ENCODE measurements at places on chromosomes 6 and 20.

DNA sequence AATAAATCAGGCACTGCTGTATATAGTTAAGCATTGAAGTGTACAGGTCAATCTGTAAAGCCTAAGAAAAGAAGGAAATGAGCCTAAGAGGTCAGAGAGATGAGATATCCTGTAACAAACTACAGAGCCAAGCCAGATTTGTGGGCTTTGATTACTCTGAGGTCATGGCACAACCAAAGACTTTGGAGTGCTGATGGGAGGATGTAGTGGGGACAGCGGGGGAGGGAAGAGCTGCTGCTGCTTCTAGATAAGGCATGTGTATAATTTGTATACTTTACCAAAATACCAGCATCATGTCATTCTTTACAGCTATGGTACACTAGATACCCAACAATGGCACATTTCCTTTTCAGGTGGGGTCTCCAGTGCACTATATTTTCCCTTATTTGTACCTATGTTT lies 102.5 kb downstream of the OGFRL1 start:
- DNase-seq = no peak

DNA sequence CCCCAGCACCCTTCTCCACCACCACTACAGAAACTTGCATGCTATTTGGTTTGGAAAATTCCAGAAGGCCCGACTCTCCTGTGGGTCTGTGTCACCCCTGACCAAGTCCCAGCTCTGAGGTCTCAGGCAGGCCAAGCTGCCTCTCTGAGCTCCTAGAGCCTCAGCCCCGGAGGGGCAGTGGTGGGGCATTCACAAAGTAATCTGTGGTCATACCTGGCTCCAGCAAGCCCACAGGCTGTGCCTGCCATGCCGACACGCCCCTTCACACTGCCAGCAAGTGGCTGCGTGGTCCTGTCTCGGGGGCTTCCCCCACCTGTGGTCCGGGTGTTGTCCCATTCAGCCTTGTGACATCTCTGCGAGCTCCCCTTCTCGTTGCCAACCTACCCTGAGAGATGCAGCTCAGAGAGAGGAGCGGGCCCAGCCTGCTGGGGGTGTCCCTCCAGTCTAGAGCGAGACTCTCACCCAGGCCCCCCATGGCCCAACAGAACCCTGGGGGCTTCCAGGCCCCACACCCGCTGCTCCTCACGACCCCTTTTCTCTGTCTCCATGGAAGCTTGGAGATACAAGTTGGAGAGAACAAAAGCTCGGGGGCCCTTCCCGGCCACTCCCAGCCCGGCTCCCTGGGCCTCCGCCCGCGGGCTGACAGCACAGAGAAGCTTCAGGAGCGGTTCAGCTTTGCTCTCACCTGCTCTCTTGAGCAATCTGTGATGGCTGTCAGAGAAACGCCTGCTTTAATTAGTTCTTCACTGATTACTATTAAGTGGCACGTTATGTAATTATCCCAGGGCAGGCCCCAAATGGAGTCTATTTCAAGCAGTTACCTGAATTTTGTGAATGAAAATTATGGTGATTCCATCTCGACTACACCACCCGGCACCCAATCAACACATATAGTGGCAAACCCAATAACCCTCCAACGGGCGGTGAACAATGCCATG lies 147.7 kb upstream of the PHACTR3 start:
- DNase-seq = no peak

DNA sequence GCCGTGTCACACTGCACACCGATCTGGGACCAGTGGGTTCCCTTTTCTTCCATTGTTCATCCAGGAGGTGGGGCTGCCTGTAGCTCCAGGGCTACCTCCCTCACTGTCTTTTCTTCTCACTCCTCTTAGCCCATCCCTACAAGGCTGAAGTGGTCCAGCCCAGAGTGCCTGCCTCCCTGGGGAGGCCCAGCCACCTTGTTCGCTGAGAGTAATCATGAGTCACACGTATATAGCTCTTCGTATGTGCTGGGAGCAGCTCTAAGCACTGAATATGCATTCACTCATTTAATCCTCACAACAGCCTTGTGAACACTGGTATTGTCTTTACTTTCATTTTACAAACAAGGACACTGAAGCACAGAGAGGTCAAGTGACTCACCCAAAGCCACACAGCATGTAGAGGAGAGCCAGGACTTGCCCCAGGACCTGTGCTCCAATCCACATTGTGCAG lies 14.7 kb upstream of the CCDC167 start:
- DNase-seq = peak; percentile 56

DNA sequence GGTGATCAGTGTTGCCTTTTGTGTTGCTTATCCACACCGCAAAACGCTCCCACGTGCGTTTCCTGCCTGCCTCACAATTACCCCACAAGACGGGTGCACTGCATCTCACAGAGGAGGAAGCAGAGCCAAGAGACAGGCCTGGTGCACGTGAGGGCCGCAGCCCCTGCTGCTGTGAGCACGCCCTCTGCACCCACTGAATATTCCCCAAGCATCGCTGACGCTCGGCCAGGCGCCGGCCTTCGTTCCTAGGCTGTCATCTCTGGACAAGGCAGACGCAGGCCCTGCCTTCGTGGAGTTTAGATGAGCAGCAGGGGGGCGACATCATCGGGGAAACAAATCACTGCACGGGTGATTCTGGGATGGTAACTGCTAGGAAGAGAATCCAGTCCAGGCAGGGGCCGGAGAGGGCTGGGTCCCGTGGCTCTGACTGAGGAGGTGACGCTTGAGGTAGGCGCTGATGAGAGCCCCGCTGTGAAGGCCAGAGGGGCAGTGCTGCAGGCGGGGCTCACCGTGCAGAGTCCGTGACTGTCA lies 162.4 kb upstream of the QKI start:
- no peak for DNase-seq

DNA sequence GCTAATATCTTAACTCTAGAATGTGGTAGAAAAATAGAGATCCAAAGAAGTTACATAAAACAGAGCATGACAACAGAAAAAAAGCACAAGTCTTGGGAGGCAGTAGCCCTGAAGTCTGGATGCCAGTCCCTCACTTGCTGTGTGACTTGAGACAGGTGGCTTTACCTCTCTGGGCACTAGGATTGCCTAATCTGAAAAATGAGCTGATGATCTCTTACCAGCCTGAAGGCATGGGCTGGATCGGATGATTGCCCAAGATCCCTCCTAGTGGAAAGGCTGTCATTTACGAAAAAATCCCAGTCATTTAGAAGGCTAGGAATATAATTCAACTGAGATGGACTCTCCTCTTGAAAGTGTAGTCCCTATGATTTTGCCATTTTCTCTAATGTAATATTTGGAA lies 10.9 kb upstream of the GCM1 start:
- DNase-seq = no peak

DNA sequence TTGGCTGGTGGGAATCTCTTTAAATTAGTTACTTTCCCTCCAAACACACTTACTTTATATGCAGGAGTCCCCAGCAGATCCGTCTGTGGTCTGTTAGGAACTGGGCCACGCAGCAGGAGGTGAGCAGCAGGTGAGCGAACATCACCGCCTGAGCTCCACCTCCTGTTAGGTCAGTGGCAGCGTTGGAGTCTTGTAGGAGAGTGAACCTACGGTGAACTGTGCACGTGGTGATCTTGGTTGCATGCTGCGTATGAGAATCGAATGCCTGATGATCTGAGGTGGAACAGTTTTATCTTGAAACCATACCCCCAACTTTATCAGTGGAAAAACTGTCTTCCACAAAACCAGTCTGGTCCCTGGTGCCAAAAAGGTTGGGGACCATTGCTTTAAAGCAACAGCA lies 5.0 kb downstream of the SERPINB6 start:
- no peak for DNase-seq

GRCh38 chr6:19834858-19835257 lies 2.3 kb upstream of the ID4 start:
- DNase-seq = no peak

DNA sequence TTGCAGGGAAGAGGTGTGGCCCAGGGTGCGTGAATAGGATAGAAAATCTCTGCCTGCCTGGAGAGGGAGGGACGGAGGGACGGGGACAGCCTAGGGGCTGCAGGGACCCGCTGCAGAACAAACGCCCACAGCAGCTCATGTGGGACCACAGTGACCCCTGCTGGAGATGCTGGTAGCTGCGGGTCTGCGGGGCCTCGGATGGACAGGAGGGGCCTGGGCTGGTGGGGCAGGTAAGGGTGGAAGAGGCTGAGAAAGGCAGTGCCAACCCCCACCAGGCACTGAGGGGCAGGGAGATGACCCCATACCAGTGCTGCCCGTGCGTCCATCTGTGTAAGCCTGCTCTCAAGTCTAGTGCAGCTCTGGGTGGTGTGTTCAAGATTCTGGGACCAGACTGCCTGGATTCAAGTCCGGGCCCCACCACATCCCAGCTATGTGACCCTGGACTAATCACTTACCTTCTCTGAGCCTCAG lies 39.4 kb downstream of the KIAA1755 start:
- peak; percentile 70 for DNase-seq

- DNase-seq = no peak
Observed at GRCh38 chr6:164694386-164694785, 615.0 kb downstream of the C6orf118 start.

DNA sequence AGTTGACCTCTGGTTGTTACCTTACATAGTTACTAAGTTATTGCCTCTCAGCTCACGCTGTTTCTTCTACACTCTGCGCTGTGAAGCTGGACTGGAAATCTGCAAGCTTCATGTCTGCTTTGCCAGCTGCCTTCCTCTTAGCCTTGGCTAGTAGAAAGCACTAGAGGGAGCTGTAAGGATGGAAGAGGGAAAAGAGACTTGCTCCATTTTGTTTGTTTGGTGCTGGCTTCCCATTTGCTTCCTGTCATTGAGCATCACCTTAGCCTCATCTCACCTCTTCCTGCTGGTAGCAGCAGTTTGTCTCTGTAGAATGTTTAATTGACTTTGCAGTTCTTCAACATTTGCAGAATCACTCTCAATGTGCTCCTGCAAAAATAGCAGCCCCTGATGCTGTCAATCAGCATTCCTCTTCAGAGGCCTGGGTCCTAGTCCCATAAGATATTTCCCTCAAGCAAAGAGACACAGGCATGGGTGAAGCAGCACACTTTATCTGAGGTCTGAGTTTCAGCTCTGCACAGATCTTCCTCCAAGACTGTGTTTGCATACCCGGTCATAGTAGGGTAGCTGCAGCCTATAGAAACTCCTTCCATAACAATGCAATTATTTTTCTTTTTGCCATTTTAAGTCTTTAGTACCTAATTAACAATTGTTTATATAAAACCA lies 302.2 kb upstream of the EPHA7 start:
- no peak for DNase-seq

GRCh38 chr20:37162646-37163045 lies 16.5 kb upstream of the RPN2 start:
- no peak for DNase-seq

GRCh38 chr6:127146932-127147331 lies 28.5 kb downstream of the RSPO3 start:
- DNase-seq = no peak

DNA sequence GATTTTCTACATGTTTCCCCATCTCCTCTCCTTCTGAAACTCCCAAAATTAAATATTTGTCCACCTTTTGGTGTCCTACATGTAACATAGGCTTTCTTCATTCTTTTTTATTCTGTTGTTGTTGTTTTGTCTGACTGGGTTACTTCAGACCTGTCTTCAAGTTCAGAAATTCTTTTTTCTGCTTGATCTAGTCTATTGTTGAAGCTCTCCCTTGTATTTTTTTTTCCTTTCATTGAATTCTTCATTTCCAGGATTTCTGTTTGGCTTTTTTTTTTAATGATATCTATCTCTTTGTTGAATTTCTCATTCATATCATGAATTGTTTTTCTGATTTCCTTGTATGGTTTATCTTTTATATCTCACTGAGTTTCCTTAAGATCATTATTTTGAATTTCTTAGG lies 20.6 kb upstream of the LGSN start:
- no peak for DNase-seq

GRCh38 chr6:7243179-7243981 lies 69.6 kb downstream of the SSR1 start:
- peak; percentile 37 for DNase-seq

GRCh38 chr20:2084703-2085102 lies 16.9 kb upstream of the STK35 start:
- DNase-seq = no peak

All from activated naive CD4-positive, alpha-beta T cell treated with Interleukin-2 at 50 U/mL for 16 hours (primary cell).